ENCODE measurements at places on chromosomes 12 and 14. TPM values are rescaled to one million over a fixed set of nuclear protein-coding genes. Genes with fewer than 3 reads are reported as not detected.

GRCh38 chr12:92921877-92922276 is 7.2 kb downstream of the EEA1 start:
- H3K4me1 ChIP-seq, result peaks cover 14% of the 10 kb centered on the region
- H3K27me3 ChIP-seq, result peaks cover 2% of the 10 kb centered on the region
- no peak overlapping the region for H3K27ac ChIP-seq
- H3K36me3 ChIP-seq, result peaks cover 10% of the 10 kb centered on the region
- no peak overlapping the region for H3K4me3 ChIP-seq
- no peak for DNase-seq

Gene LAG3
- polyA plus RNA-seq, result 1.3 TPM

GRCh38 chr12:121423253-121423652 is 23.3 kb downstream of the RNF34 start:
- H3K27ac ChIP-seq, result no peak overlapping the region
- no peak for DNase-seq
- H3K4me1 ChIP-seq, result peaks cover 7% of the 10 kb centered on the region
- H3K4me3 ChIP-seq, result no peak overlapping the region
- peaks cover 2% of the 10 kb centered on the region for H3K27me3 ChIP-seq
- H3K36me3 ChIP-seq, result peaks cover 17% of the 10 kb centered on the region

- no peak for DNase-seq
- H3K4me1 ChIP-seq, result no peaks in the 10 kb centered on the region
- H3K4me3 ChIP-seq, result no peak within 1 kb of the TSS
- H3K27ac ChIP-seq, result no peak within 1 kb of the TSS
- no peaks in the 10 kb centered on the region for H3K36me3 ChIP-seq
- H3K27me3 ChIP-seq, result peaks cover 6% of the 10 kb centered on the region
Observed at GRCh38 chr12:21604245-21605101, at the start of gene GYS2. TSS of gene GYS2 (minus strand) at chr12:21604847. CDS start at chr12:21604592, 255 bp downstream.

GRCh38 chr12:3091038-3091319 is 13.8 kb downstream of the TSPAN9 start:
- peaks cover 2% of the 10 kb centered on the region for H3K27me3 ChIP-seq
- no peak for DNase-seq
- no peaks in the 10 kb centered on the region for H3K4me1 ChIP-seq
- H3K27ac ChIP-seq, result no peak overlapping the region
- no peaks in the 10 kb centered on the region for H3K36me3 ChIP-seq

DNA sequence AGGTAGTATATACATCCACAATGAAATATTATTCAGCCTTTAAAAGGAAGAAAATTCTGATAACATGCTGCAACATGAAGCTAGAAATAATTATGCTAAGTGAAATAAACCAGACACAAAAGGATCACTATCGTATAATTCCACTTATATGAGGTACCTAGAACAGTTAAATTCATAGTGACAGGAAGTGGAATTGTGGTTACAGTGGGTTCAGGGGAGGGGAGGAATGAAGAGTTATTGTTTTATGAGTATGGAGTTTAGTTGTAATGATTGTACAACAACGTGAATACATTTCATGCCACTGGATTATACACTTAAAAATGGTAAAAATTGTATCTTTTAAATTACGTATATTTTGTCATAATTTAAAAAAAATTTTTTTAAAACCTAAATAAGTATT is 21.0 kb downstream of the EEA1 start:
- peak; percentile 26 for DNase-seq
- peaks cover 32% of the 10 kb centered on the region for H3K4me1 ChIP-seq
- H3K36me3 ChIP-seq, result no peaks in the 10 kb centered on the region

DNA sequence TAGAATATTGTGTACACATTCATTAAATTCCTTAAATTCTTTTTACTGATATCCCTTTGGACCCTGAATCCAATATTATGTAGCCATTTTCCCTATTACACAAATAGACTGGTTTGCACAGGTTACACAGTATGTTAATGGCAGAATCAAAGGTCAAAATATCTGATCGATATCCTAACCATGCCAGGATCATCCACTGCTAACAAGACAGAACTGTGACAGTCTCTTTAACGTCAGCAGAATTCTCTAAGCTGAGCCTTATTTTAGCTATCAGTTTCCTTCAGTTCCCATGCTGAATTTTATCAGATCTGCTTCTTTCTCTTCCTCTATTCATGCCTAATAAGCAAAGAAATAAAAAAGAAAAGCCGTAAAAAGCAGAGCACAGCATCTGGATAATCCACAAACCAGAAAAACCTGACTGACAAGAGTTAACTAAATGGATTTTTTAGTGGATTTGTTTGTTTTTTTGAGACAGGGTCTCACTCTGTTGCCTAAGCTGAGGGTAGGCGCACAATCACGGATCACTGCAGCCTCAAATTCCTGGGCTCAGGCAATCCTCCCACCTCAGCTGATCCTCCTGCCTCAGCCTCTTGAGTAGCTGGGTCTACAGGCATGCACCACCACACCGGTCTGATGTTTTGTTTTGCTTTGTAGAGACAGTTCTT is 130.4 kb downstream of the PAWR start:
- H3K27me3 ChIP-seq, result no peaks in the 10 kb centered on the region
- peaks cover under 1% of the 10 kb centered on the region for H3K4me1 ChIP-seq
- no peak overlapping the region for H3K4me3 ChIP-seq

Gene FBLN5
- polyA plus RNA-seq, result 3.0 TPM

DNA sequence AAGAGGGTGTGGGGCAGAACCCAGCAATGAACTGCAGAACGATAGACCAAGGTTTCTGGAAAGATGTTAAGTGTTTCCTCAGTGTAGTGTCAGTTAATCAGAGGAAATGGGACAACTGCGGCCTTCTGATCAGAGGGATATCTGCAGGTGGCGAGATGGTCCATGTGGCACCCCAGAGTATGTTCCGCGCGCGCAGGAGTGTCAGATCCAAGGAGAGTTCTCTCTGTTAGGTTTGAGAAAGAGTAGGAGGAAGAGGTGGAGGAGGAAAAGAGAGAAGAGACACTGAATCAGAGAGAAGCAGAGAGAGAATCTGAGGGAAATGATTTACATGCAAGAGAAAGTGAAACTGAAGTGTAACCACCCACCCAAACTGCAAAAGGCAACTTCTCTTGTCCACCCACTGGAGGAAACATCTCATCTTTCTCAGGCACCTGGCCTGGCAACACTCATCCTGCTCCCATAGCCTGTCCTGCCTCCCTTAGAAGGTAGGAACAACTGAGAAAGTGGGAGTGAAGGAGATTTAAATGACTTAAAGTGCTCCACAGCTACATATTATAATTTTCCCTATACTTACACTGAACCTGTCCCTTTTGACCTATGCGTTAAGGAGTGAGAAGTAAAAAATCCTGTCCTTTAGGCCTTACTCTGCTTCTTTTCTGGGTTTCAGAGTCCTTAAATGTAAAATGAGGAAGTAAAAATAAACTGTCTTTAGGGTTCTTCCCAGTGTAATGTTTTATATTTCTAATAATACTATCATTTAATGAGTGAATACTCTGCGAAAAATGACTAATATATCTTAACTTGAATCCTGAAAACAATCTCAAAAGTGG is 6.8 kb upstream of the TESPA1 start:
- peaks cover 26% of the 10 kb centered on the region for H3K4me1 ChIP-seq
- DNase-seq, result peak; percentile 36
- peak overlapping the region; percentile 74 for H3K4me3 ChIP-seq
- H3K27ac ChIP-seq, result peak overlapping the region; percentile 95

DNA sequence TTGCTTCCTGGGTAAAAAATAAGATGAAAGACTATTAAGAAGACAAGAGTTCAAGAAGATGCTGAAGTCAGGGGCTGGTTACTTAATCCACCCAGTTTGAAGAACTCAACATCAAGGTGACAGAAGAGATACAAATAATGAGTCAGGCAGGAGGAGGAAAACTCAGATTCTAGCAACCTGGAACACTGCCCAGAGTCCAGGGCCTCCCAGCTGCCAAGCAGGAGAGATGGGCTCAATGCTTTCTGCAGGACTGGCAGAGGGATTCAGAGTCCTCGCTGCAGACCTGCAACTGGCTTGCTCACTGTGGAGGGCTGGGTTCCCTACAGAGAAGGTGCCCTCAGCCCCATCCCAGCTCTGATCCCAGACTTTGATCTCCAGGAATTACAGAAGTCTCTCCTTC is 28.6 kb upstream of the CEBPE start:
- no peaks in the 10 kb centered on the region for H3K4me1 ChIP-seq
- no peak overlapping the region for H3K4me3 ChIP-seq
- peaks cover 9% of the 10 kb centered on the region for H3K27me3 ChIP-seq
- no peak overlapping the region for H3K27ac ChIP-seq
- no peaks in the 10 kb centered on the region for H3K36me3 ChIP-seq

- no peaks in the 10 kb centered on the region for H3K36me3 ChIP-seq
- no peak overlapping the region for H3K27ac ChIP-seq
- H3K4me1 ChIP-seq, result no peaks in the 10 kb centered on the region
- no peak for DNase-seq
- H3K4me3 ChIP-seq, result no peak overlapping the region
Observed at GRCh38 chr14:105591052-105591451, 64.7 kb downstream of the TMEM121 start.

GRCh38 chr12:43038991-43039390 is 449.4 kb upstream of the PRICKLE1 start:
- no peak overlapping the region for H3K4me3 ChIP-seq
- H3K27me3 ChIP-seq, result no peaks in the 10 kb centered on the region
- H3K36me3 ChIP-seq, result no peaks in the 10 kb centered on the region
- no peaks in the 10 kb centered on the region for H3K4me1 ChIP-seq

Gene TAMALIN
- 1.2 TPM for polyA plus RNA-seq

GRCh38 chr12:14928931-14929330 is 9.4 kb downstream of the ERP27 start:
- peaks cover 22% of the 10 kb centered on the region for H3K36me3 ChIP-seq
- no peak overlapping the region for H3K4me3 ChIP-seq
- peaks cover 3% of the 10 kb centered on the region for H3K27me3 ChIP-seq

DNA sequence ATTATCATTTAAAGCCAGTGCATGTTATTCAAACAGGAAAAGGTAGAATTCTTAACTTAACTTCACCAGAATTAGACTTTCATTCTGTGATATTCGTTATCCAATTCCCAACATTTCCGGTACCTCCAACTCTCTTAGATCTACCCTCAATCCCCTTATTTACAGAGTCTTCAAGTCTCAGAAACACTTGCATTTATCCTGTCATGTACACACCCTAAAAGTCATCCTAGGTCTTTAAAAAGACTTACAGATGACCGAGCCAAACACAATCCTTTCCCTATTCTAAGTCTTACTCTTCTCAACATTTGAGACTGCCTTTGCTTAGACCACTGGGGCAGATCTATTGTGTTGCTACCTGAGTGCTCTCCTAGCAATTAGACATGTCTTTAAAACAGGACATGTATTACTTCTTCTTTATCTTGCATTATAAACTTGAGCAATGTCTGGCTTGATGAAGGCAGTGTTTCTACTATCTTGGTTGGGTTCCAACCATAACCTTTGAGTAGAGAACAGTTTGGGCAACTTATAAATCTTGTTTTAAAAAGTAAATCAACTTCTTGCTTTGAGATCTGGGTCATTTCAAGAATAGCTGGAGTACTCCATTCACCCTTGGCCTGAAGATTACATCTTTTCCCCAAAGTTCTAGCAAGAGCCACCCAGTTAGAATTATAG is 140.6 kb upstream of the PLEKHG7 start:
- no peak for DNase-seq
- H3K4me3 ChIP-seq, result no peak overlapping the region
- H3K36me3 ChIP-seq, result peaks cover 4% of the 10 kb centered on the region
- no peaks in the 10 kb centered on the region for H3K27me3 ChIP-seq
- no peak overlapping the region for H3K27ac ChIP-seq

- no peak overlapping the region for H3K27ac ChIP-seq
- DNase-seq, result no peak
- no peak overlapping the region for H3K4me3 ChIP-seq
- no peaks in the 10 kb centered on the region for H3K4me1 ChIP-seq
- peaks cover 2% of the 10 kb centered on the region for H3K27me3 ChIP-seq
Observed at GRCh38 chr12:31002361-31002725, 71.3 kb upstream of the DDX11 start.

DNA sequence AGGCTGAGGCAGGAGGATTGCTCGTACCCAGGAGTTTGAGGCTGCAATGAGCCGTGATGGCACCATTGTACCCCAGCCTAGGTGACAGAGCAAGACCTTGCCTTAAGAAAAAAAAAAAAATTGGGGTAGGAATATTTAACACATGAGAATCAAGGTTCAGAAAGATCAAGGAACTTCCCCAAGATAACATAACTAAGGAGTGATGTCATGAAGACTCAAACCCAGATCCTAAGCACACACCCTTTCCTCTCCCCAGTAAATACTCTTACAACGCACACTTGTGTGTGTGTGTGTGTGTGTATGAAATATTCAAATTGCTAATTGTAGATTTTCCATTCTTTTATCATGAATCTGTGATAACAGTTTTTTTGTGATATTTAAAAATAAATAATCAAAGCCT is 90.6 kb upstream of the NUDT4 start:
- no peak for DNase-seq
- no peak overlapping the region for H3K4me3 ChIP-seq
- H3K27me3 ChIP-seq, result peaks cover 2% of the 10 kb centered on the region
- H3K27ac ChIP-seq, result no peak overlapping the region
- H3K36me3 ChIP-seq, result no peaks in the 10 kb centered on the region

Gene ACSM4
- not detected for polyA plus RNA-seq

DNA sequence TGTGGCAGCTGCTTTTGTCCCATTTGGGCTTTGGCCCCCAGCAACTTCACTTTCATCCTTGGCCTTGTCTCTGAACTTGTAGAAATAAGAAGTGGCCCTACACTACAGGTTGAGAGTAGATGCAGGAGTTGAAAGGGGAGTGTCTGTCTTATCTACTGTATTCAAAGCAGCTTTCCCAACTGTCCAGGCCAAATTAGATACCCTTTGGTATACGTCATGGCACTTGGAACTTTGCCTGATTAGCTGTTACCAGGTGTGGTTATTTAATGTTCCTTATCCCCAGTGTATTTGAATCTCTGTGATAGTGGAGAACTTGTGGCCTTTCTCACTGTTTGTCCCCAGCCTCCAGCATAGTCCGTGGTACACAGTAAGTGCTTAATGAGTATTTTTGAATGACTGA is 33.5 kb downstream of the SUDS3 start:
- peaks cover 37% of the 10 kb centered on the region for H3K36me3 ChIP-seq
- H3K27ac ChIP-seq, result no peak overlapping the region
- no peak for DNase-seq
- H3K27me3 ChIP-seq, result no peaks in the 10 kb centered on the region
- H3K4me3 ChIP-seq, result no peak overlapping the region

- no peaks in the 10 kb centered on the region for H3K36me3 ChIP-seq
- H3K4me1 ChIP-seq, result no peaks in the 10 kb centered on the region
- no peaks in the 10 kb centered on the region for H3K27me3 ChIP-seq
- no peak overlapping the region for H3K4me3 ChIP-seq
- H3K27ac ChIP-seq, result no peak overlapping the region
Observed at GRCh38 chr12:78244916-78245507, 414.3 kb downstream of the NAV3 start.

- H3K27ac ChIP-seq, result no peak overlapping the region
- H3K4me1 ChIP-seq, result peaks cover 87% of the 10 kb centered on the region
- peaks cover 40% of the 10 kb centered on the region for H3K36me3 ChIP-seq
- no peaks in the 10 kb centered on the region for H3K27me3 ChIP-seq
- no peak overlapping the region for H3K4me3 ChIP-seq
Observed at GRCh38 chr12:62305778-62306177, 45.6 kb downstream of the USP15 start.

Gene SIX1
- not detected for polyA plus RNA-seq

DNA sequence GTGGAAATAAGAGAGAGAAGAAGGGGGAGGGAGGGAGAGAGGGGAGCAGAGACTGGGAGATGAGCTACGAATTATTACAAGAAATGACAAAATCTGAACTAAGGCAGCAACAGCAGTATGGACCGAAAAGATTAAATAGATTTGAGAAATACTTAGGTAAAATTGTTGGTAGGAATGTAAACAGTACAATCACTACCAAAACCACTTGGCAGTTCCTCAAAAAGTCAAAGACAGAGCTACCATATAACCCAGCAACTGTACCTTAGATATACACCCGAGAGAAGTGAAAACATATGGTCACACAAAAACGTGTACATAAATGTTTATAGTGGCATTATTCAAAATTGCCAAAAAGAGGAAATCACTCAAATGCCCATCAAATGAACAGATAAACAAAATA is 14.1 kb downstream of the KRAS start:
- no peak for DNase-seq
- peaks cover 61% of the 10 kb centered on the region for H3K4me1 ChIP-seq
- no peak overlapping the region for H3K4me3 ChIP-seq
- peak overlapping the region; percentile 33 for H3K27ac ChIP-seq
- H3K27me3 ChIP-seq, result no peaks in the 10 kb centered on the region
- H3K36me3 ChIP-seq, result peaks cover 18% of the 10 kb centered on the region

Data from immature natural killer cell (primary cell).